ENCODE measurements at places on chromosomes 2 and 18.

DNA sequence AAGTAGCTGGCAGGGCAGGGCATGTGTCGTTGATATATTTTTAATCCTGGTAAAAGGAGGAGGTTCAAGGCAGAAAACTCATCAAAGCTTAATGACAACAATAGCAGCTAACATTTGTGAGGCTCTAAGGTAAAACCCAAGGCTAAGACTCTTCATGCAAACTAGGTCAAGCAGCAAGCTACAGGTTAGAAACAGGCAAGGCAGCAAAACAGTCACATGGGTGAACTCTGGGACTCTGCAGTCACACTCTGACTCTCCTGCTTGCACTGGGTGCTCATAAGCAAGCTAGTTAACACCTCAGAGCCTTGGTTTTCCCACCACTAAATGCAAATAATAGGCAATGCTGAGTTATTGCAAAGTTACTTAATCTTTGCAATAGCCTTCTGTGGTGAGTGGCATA, 7.9 kb downstream of the IL1RN start:
- DNase-seq = no peak

- DNase-seq = no peak
Observed at GRCh38 chr18:25633563-25633962, 281.6 kb upstream of the ZNF521 start.

DNA sequence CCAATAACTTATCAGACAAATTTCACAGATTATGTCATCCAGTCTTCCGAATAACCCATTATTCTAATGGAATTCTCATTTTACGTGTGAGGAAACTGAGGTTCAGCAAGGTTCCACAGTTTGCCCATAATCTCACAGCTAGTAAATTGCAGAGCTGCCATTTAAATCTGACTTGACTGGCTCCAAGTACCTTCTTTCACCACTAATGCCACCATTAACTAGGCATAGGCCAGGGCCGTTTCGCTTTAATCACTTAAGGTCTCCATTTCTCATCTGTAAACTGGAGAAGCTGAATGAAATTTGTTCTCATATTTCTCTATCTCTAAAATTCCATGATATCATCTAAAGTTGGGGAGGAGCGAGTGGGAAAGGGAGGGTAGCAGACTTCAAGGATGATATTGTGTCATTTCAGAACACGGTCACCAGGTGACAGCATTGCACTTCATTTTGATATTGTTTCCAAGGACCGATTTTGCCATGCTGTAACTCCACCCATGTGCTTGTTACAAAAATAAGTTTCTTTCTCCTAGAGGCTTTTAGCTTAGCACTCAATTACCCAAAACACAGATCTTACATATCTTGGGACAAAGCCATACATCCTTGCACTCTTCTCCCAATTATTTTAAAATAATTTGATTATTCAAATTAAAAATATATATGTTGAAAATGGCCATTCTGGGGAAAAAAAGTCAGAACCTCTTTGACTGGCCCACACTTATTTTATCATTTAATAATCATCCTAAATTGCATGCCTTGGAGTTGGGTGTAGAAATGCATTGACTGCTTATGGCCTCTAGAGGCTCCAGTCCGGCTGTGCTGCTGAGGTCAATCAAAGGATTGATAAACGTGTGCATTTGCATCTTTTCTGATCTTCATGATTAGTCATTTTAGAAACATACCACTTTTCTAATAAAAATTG, 123.8 kb downstream of the AKAIN1 start:
- no peak for DNase-seq

GRCh38 chr2:129757915-129758783, 221.3 kb upstream of the RAB6C start:
- DNase-seq = no peak

DNA sequence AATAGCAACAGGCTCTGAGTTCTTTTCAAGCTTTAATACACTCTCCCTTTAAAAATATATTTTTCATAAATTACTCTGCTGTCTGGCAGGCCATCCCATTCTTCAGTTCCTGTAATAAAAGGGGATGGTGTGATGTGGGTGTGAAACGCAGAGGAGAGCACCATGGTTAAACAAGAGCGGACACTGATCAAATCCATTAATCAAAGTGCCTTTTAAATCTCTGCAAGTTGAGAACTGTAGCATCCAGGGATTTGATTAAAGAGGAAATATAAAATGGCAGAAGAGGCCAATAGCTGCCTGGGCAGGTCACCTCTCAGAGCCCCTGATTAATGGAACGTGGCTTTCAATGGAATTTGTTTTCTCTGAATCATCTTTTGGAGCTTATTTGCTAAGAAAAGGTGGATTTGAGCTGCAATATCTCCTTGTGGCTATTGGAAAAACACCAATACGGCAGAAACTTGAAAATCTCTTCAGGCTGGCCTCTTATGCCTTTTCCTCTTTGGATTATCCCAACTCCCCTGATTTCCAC, 96.9 kb downstream of the ACTR3 start:
- no peak for DNase-seq

- DNase-seq = peak; percentile 48
Observed at GRCh38 chr2:144183727-144184126, 336.2 kb downstream of the ZEB2 start.

DNA sequence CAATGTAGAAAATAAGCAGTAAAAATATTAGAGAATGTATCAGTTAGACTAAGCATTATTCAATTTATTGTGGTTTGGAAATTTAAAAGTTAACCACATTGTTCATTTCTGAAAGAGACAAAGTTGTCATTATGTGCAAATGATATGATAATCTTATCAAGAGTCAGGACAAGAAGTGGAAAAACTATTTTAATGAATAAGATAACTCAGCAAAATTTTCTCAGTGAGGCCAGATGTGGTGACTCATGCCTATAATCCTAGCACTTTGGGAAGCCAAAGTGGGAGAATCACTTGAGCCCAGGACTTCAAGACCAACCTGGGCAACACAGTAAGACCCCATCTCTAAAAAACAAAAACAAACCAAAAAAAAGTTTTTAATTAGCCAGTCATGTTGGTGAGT, 39.5 kb upstream of the CERS6 start:
- no peak for DNase-seq

GRCh38 chr2:237505188-237505939, 18.3 kb downstream of the MLPH start:
- no peak for DNase-seq

- DNase-seq = no peak
Observed at GRCh38 chr18:32934201-32934600, 161.4 kb upstream of the KLHL14 start.

DNA sequence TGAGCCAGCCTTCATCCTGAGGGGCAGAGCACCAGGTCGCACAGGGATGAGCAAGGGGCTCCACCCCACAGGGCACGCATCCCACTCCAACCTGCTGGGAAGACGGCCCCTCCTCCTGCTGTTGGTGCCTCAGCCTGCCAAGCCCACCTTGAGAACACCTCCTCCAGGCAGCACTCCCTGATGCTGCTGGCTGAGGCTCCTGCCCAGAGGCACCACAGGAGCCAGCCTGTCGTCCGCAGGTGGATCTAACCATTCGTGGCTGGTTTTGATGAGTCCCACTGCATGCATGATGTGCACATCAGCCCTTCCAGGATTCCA, 58.4 kb downstream of the BIN1 start:
- no peak for DNase-seq

GRCh38 chr2:221016551-221016950, 555.6 kb downstream of the EPHA4 start:
- DNase-seq = no peak

- DNase-seq = no peak
Observed at GRCh38 chr2:186822323-186822722, 26.6 kb downstream of the ZSWIM2 start.

DNA sequence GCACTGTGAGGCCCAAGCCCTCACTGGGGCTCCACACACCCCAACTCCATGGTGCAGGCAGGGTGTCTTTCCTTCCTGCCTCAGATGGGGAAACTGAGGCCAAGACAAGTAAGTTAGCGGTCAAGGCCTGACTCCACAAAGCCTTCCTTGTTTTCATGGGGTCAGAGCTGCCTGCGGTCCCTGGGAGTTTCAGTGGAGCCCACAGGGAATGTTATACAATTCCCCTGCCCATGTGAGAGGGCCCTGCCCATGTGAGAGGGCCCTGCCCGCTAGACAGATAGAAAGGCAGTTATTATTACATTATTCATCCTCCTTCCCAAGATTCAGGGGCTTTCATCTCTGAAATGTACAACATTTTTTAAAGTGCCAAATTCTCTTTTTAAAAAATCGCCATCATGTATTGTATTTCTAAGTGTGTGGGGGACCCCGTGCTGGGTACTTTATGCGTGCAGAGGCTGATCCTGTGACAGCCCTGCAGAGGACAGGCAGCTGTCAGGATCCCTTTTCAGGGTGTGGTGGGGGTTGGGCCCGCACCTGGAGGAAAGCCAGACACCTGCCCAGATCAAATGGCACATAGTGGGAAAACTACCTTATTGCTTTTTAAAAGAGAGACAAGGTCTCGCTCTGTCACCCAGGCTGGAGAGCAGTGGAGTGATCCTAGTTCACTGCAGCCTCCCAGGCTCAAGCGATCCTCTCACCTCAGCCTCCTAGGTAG, 23.4 kb downstream of the FBLN7 start:
- no peak for DNase-seq

GRCh38 chr2:106983305-106983704, 97.3 kb upstream of the ST6GAL2 start:
- no peak for DNase-seq

- DNase-seq = no peak
Observed at GRCh38 chr18:67583621-67584020, 67.1 kb upstream of the DSEL start.

- no peak for DNase-seq
Observed at GRCh38 chr2:232634206-232635150, 1.1 kb downstream of the EFHD1 start.

DNA sequence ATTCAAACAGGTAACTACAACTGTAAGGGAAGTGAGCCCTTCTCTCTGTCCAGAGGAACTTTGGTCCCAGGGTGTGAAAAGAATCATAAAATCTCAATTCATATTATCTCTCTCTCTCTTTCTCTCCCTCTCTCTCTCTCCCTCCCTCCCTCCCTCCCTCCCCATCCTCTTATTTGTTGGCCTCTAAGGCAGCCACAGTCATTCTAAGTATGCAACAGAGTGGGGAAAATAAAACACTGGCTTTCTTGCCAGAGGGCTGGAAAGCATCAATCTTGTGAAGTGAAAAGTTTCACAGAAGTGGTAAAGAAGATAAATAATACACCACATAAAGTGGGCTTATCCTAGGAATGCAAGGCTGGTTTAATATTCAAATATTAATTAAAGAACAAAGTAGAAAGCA, 95.6 kb upstream of the KCNH7 start:
- no peak for DNase-seq

- no peak for DNase-seq
Observed at GRCh38 chr2:229660951-229661350, 53.4 kb downstream of the DNER start.

DNA sequence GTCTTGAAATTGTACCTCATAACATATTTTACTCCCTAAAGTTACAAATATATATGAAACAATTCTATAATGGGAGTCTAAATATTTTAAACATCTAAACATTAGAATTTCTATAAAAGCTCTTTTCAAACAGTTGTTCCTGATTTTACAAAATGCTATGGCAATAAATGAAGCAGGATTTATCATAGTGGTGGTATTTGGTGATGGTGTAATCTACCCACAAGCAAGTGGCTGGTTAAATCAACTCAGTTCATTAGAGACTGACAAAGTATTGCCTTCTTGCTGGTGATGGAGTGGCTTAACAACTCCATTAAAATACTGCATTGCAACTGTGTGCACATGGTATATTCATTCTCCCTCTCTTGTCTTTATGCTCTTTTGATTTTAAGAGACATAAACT, 138.9 kb downstream of the PMAIP1 start:
- no peak for DNase-seq

DNA sequence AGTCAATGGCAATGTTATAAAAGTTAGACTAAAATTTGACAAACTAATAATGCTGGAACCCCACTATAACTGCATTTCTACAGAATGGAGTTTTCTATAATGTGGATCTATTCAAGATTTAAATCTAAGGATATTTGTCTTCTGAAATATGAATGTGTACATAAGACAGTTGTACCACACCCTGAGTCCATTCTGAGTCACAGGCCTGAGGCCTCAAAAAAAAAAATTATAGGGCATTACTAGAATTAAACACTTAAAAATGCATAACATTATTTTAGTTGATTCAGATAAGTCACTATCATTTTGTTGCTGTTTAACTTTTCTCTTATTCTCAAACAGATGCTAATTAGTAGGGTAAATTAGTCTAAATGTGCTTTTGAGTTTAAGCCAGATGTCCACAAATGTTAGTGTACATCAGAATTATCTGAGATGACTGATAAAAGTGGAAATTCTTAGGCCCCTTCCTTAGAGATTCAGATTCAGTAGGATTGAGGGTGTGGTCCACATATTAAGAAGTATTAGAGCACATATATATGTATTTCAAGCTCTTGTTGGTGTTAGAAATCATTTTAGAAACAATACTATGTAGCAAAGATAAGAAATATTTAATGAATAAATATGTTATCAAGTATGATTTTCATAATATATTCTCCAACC, 42.4 kb upstream of the COL5A2 start:
- no peak for DNase-seq

GRCh38 chr2:134588556-134588955, 130.2 kb downstream of the TMEM163 start:
- DNase-seq = no peak

DNA sequence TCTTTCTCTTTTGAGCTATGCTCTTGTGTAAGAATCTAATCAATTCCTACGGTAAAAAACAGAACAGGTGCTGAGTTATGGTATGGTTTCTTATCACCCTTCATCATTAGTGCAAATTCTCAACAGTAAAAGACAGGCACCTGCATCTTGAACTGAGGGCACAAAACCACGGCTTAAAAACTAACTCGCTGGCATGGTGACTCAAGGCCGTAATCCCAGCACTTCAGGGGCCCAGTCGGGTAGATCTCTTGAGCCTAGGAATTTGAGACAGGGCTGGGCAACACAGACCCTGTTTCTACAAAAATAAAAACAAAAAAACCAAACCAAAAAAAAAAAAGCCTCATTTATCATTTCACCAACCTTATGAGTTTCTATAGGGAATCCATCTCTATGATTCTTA, 33.3 kb downstream of the THAP4 start:
- DNase-seq = no peak

DNA sequence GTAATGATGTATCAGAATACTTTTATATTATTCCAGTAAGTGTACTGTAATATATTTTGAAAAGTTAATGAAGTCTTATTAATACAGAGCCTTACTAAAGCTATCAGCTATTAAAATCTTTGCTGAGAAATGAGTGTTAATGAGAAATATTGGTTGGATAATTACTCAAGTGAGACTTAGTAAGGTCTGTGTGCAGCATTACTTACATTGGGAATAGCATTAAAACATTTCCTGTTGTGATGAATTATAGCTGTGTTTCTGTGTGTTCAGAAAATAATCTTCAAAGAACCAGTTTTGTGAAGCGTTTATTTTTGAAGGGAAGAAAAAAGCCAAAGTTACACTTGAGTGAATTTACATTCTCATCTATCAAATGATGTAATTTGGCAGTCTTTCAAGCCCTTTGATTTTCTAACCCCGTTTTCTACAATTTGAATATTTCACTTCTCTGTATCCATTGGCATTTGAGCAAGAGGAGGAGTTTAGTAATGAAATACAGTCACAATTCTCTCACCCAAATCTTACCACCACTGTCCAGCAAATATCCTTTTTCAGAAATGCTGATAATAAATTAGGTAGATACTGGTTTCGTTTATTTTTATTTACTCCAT, 123.5 kb upstream of the BOD1L2 start:
- DNase-seq = no peak
